Right ventricle myocardium inferior (tissue), 1 donor: ENCODE measurements at places on chromosomes 4 and X.

GRCh38 chr4:9924750-9925149 is 96.5 kb downstream of the SLC2A9 start:
- no peak for DNase-seq

- no peak for DNase-seq
These were observed 30.7 kb downstream of the TSC22D3 start for GRCh38 chrX:107744868-107745267.

DNA sequence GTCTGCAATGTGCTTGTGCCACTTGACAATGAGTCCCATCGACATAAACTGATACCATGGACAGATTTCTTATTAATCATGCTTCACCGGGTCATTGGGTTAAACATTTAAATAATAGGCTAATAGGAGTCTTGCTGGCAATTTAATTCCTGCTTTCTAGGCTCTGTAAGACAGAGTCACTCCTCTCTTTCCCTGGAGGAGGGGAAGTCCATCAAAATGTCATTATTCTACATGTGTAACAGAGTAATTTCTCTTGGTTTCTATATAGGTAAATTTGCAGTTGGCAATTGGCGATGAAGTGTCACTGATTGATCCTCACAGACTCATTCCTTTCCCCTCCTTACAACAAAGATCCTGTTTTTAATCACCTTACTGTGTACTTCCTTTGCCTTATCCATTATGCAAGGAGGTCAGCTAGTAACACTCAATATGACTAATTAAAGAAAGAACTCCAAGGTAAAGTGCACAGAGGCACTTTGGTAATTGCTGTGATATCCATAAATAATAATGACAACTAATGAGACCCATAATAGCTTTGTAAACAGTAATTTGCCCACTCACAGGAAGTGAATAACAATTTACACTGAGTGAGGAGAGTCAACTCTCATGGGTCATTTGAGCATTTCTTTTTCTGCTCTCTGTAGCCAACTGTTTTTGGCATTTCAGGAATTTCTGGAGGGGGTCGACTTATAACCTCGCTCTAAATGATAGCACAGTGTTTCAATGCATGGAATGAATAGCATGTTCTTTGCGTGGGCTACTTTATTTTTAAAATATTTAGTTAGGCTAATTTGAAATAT is 184.0 kb downstream of the UGT8 start:
- DNase-seq = no peak

DNA sequence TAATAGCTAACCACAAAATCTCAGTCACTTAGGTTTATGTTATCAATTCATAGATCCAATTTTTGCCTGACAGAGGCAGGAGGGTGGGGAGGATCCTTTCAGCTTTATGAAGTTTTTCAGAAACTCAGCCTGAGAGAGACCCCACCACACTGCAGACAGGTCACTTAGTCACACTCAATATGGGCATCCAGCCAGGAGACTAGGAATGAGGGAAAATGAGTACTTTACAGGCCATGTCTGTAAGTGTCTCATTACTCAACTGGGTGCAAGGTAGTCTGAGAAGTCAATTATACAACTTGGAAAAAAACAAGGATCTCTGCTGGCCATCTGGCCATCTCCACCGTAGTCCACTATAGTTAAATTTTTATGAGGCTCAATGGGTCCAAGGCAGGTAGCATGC is 365.9 kb downstream of the INPP4B start:
- DNase-seq = no peak
